Stimulated activated CD4-positive, alpha-beta T cell treated with anti-CD3 and anti-CD28 coated beads, Interleukin-1b, Interleukin-23, amount 100 ng/mL, for 48 hours (primary cell): ENCODE measurements at places on chromosomes 1 and 21.
A peak's percentile ranks its signal among the peaks of the same experiment; 100 is the strongest.

DNA sequence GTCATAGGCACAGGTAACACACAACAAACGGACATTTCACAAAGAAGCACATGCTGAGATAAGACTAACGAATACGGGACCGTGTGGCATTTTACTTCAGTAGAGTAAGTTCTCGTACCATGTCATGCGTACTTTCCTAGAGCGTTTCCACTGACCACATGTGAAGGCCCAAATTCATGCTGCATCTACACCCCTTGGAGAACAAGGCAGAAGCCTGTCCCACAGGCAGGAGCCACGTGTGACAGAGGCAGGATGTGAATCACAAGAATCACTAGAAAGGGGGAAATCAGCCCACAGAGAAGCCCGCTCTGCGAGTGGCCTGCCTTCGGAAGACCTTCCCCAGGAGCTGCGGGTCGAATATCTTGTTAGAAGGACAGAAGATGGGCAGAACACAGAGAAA, 41.8 kb downstream of the URB1 start:
- DNase-seq: no peak

DNA sequence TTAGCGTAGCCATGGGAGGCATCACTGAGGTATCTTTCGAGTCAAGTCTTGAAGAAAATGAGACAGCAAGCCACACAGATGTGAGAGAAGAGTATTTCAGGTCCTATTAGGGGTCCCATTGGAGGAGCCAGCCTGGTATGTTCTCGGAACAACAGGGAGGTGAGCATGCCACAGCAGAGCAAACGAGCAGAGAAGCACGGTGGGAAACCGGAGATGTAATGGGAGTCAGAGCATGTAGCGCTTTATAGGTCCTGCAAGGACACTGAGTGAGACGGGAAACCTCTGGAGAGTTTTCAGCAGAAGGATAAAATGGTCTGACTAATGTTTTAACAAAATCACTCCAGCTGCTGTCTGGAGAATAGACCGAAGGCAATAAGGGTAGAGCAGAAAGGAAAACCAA, 15.9 kb downstream of the H3-3A start:
- no peak for DNase-seq

DNA sequence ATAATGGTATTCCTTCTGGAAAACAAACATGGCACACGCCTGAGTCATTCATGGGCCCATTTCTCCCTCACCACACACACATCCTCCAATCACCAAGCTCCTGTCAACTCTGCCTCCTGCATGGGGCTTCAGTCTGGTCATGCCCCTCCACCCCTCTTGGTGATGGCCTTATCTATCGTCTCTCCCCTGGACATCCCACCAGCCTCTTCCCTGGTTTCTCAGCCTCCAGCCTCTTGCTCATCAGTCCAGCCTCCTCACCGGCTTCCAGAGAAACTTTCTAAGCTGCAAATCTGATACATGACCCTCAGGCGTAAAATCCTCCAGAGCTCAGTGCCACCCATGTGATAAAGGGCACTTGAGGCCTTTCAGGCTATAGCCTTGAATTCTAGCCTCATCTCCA, 243.9 kb downstream of the FOXD2 start:
- DNase-seq: no peak

DNA sequence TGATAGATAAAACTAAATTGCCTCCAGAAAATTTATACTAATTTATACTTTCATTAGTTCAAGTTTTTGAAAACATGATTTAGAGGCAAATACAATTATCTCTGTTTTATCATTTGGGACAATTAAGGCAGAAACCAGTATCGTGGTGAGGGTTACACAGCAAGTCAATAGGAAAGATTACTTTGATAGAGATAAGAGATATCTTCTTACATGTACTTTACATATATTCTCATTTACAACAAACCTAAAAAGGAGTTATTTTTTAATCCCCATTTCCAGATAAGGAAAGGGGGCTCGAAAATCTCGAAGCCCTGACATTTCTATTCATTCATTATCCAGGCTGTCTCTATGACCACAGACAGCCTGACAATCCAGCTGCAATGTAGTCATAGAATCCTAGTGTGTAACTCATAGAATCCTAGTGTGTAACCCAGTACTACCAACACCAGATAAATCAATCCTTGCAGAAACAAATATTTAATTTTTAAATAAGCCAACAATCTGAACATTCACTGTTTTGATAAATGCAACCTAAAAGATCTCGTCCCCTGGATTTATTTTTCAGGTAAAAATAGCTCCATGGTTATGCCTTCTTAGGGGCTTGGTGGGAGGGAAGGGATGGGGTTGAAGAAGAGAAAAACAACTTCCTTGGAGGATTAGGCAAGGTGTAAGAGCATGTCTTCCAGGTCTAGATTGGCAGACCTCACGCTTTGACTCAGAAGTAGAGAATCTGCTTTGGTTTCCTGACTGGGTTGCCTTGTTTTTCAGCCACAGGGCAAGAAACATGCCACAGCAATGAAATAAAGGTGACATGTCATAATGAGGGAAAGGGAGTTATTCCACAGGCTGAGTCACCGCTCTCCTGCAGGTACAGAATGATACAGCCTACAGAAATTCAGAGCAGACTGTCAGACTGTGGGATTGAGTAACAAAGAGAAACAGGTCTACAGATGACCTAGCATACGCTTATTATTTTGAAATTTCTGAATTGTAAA, 45.6 kb downstream of the IRF2BP2 start:
- DNase-seq: peak; percentile 40

DNA sequence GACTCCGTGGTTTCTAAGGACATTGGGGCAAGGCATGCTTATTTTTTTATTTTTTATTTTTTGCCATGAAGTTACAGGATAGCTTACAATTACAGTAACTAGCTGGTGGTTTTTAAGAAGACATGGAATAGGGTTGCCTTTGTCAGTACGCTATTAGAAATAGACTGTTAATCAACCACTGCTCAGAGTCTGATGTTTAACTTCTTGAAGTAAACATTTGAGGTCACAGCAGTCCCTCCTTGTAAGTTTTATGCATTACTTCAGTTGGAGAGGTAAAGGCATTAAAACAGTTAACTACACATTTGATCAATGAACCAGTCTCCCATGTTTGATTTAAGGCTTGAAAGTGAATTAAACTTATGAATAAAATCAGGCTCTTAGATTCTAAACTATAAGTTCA, 19.3 kb upstream of the SHCBP1L start:
- DNase-seq: no peak

DNA sequence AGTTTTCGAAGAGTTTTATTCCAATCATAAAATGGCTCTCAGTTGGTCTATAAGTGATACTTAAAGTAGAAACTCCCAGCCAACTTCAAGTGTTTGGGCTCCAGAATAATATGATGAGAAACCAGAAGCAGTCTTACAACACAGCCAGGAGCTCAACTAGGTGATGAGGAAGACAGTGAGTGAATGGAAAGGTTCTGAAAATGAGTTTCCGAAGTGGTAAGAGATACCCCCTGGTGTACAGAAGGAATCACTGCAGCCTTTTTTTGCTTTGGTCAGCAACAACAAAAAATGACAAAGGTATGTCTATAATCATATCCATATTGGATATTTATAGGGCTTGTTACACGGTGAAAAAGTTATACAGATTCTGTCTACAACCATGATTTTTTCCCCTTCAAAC, 16.5 kb downstream of the KRTAP19-1 start:
- DNase-seq: no peak

DNA sequence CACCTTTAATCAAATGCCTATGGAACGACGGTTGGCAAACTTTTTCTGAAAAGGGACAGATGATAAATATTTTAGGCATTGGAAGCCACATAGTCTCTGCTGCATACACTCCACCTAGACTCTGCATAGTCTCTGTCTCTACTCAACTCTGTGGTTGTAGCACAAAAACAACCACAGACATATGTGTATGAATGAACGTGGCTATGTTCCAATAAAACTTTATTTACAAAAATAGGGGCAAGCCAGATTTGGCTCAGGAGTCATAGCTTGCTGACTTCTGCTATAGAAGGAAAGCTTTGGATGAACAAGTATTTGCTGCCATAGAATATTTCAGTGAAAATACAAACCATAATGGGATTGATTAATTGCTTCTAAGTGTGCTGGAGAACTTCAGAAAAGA, 37.5 kb upstream of the ADORA3 start:
- no peak for DNase-seq

DNA sequence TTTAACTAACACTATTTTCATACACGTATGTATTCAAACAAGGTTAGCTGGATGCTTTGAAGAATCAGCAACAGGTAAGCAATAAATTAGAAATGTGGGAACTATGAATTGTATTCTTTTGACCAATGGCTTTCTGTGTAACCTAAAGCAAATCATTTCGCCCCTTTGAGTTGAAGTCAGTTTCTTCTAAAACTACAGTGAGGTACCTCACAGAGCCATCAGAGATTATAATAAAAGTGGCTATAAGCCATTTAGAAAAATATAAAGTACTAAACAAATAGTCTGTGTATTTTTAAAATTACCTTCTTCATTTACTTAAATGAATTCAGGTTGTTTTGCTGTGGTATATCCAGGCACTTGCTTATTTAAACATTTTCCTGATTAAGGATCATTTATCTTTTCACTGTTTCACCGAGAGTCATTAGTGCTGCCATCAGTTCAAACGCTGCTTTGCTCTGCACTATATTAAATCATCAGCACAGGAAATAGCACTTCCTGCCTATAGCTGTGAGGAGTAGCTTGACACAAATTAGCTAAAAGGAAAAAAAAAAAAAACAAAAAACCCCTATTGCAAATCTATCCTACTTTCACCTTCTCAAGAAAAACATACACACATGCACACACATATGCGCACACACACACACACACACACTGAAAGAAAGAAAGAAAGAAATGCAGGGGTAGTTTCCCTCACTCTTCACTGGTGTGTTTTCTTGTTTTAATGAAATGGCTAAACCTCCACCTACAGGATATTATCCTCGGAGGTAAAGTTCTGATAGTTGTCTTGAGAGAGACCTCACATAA, 39.8 kb upstream of the C1orf105 start:
- no peak for DNase-seq

GRCh38 chr1:98910827-98911226, 93.8 kb downstream of the PLPPR5 start:
- DNase-seq: no peak

- DNase-seq: no peak
Observed at GRCh38 chr21:24514081-24514733, 1093.1 kb downstream of the MRPL39 start.

DNA sequence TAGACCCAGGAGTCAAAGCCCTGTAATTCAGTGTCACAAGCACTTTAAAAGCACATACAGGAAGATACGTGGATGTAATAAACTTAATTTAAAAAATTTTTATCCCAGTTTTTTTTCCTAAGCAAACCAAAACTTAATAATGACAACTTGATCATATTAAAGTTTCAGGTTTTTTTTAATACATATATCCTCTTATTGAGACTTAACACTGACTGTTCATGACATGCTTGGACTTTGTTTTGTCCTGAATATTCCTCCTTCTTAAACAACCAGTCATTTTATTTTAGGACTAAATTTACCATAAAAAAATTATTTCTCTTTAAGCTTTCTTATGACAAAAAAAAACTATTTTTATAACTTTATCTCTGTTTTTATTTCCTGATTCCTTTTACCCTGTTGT, 64.1 kb downstream of the WDR4 start:
- no peak for DNase-seq

GRCh38 chr1:115363171-115363570, 25.1 kb upstream of the NGF start:
- DNase-seq: no peak

DNA sequence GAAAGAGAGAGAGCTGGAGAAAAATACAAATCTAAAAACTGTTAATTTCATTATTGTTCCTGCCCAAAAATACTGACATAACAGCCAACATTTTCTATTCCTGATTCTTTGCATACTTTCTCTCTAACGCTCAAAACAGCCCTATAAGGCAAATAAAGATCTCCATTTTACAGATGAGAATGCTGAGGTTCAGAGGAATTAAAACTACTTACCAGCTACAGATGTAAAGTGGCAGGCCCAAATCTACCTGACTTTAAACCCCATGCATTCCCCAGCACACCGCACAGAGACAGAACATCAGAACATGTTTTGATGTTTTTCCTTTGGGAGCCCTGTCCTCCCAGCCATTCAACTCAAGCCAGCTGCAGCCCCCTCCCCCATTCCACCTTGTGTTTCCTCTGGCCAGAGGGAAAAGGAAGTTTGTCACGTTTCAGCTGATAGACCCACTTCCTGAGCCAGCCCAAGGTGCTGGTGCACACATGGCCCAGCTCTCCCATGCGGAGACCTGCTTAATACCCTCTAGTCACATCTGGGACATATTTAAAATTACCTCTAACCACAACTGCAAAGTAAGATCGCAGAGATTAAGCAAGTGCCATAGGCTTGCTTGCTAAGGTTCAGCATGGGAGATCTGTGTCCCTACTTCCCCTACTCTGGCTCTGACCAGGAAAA, 133.1 kb upstream of the NFIA start:
- DNase-seq: no peak

DNA sequence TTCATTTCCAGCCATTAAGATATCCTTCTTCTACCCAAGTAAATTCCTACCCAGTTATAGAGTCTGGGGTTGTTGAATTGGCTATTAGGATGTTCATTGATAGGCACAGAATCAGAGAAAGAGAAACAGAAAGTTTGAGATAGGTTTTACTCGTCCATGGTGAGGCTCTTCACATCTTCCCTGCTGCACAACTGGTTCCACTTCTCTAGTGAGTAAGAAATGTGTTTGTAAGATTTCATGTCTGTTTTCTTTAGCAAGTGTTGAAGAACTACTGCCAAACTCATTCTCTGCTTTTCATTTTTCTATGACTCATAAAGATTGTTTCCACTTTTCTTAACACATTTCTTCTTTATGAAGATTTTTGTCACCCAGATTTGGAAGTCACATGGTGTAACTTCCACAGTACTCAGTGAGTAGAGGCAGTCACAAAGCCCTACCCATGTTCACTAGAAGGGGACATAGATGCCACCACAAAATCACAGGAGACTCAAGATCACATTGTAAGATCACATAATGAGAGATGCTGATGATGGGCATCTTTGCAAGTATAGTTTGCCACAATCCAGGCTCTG, 152.3 kb downstream of the SNX7 start:
- no peak for DNase-seq

DNA sequence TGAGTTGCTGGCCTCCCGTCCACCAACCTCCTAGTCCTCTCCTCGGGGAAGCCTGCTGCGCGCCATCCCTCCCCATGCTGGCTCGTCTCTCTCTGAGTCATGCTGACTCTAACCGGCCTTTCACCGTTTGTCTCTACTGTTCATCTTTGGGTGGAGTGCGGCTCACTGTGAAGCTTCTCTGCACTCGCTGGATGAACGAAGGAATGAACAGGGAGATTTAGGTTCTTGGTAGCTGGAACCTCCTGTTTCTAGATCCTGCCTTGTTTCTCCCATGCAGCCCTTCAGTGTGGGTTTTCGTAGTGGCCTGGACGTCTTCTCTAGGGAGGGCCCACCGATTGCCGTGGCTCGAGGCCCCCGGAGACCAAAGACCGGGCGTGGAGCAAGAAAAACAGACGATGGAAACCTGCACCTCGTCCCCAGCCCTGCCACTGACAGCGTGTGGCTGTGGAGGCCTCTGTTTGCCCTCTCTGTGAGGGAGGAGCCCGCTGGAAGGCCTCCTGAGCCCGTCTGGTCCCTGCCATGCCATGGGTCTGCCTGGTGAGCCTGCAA, 227.6 kb upstream of the C1orf174 start:
- DNase-seq: no peak
